Hematopoietic multipotent progenitor cell treated with erythropoietin and hydrocortisone succinate and interleukin-3 and kit ligand, for 17 days (in vitro differentiated cells): ENCODE measurements at places on chromosomes 2 and 18.

GRCh38 chr2:36904636-36905035, 61.7 kb downstream of the STRN start:
- no peak for DNase-seq

DNA sequence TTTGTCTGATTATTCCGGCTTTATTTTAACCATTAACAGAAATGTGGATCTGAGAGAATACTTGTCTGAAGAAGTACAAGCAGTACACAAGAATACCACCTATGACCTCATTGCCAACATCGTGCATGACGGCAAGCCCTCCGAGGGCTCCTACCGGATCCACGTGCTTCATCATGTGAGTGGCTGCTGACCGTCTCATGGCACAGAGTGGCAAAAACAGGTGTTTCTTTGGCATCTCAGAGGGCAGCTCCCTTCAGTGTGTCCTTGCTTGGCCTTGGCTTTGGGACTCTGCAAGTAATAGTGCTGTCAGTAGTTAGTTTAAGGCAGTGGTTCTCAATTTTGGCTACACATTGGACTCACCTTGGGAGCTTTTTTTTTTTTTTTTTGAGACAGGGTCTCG, 23.1 kb downstream of the SFTPB start:
- no peak for DNase-seq

- no peak for DNase-seq
These were observed 3.3 kb downstream of the BOK start for GRCh38 chr2:241561832-241562231.

GRCh38 chr18:13028869-13029268, 37.7 kb downstream of the CEP192 start:
- DNase-seq: no peak

- peak; percentile 48 for DNase-seq
These were observed 59.0 kb downstream of the TPGS2 start for GRCh38 chr18:36769611-36770314.

- no peak for DNase-seq
These were observed 338 bp upstream of the THUMPD2 start for GRCh38 chr2:39779341-39779851.

DNA sequence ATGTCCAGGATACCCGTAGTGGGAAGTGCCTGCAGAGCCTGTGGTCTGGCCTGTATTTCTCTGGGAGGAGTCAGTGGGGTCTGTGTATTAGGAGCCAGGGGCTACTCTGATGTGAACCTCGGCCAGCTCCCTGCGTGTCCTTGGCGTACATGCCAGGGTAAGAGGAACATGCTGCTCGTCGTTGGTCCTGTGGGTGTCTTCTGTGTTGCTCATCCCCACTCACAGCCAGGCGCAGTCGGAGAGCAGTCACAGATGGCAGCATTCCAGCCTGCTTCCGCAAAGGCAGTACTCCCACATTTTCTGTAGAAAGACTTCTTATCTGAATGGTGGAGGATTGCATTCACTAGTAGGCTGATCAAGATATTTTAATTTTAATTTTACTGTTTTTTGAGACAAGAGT, 84.9 kb downstream of the DGKD start:
- DNase-seq: no peak

DNA sequence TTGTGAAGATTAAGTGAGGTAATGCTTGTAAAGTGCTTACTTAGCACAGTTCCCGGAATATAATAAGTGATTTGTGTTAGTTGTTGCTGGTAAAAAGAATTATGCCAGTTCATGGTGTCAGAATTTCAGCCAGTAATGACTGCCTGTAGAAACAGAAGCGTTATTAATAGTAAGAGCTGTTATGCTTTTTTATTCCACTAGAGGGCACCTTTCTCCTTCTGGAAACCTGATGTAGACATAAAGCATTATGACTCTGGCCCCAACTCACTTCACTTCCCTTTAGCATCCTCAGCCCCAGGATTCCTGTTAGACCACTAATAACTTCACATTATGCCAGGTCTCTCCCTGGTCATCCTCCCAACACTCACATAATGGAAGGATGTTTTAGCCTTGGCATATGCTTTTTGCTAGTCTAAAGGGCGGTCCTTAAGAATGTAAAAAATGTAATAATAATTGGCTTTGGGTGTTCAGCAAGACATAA, 34.9 kb downstream of the C18orf54 start:
- DNase-seq: peak; percentile 66

DNA sequence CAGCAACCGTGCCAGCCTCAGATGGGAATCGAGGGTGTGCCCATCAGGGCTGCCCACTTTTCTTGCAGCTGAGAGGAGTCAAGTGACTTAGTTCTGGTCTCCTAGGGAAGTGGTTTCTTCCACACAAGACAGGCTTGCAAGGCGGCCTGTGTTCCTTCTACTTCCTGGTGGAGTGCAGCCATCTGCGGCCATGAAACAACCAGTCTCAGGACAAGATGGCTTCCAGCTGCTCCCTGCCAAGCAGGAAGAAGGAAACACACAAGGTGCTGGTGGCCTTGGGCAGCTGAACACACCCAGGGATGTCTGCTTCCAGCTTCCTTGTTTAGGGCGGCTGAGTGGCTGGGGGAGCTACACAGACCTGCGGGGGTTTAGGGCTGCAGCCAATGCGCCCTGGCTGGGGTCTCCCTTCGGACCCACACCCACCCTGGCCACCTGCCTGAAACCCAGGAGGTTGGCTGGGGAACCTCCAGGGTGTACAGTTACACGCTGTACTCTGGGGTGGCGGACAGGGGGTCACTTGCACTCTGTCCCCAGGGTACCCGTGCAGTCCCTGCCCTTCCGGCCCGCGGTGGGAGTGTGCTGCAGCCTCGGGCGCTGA, 34.7 kb downstream of the PTPN18 start:
- DNase-seq: no peak

DNA sequence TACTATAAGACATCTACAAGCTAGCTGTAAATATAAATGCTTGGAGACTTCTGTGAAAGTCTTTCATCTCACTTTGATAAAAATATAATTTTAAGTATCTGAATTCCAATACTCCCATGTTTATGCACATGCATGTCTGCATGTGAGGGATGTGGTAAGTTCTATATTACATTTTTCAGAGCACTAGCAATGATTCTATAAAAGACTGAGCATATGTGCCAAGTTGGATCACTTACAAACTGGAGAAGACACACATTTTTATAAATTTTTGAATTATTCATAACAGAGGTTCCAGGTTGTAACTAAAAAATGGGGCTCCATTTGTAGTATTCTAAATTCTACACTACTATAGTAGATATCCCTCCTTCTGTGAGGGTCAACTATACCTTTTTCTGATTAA, 26.0 kb downstream of the ZNF804A start:
- DNase-seq: no peak

DNA sequence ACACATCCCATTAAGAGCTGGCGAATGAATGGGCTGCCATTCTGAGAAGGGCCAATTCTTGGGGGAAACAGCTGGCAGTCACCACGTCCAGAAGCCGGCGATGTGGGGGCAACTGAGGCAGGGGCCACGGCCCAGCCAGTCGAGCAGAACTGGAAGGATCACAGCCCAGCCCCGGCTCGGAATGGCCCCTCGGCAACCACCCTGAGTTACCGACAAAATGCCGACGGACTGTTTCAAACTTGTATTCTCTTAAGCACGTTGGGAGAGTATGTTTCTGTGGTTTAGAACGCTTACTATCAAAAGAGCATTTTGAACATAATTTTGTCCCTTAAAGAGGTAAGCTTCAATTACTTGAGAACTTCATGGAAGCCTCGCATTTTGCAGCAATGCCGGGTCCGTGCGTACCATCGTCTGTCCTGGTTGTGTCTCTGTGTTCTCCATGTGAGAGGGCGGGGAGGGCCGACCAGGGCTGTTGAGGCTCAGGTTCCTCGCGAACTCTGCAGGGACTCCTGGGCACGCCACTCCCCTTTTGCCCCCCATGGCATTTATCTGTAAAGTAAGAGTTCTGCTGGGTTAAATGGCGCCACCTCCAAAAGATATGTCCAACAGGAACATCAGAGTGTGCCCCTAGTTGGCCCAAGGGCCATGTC, 155.9 kb downstream of the TWIST2 start:
- no peak for DNase-seq

- DNase-seq: no peak
These were observed 102.9 kb downstream of the SPTBN1 start for GRCh38 chr2:54559006-54559445.

- no peak for DNase-seq
These were observed 10.5 kb upstream of the LYPD1 start for GRCh38 chr2:132680544-132680943.

DNA sequence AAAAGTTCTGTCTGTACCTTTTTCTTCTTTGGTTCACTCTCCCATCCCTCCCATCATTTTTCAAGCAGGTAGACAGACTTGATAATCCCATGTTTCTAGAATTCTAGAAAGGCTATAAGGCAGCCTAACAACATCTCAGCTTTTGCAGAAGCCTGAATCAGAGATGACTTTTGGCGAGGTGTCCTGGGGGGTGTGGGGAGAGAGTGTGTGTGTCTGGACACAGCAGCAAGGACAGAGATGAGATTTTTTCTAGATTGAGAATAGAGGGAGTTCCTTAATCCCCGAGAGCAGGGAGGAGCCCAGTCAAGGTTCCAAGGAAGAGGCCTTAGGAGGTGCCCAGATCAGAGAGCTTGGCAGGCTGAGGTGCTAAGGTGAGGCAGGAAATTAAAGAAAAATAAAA, 22.0 kb upstream of the LAPTM4A start:
- DNase-seq: no peak

GRCh38 chr2:174614261-174614660, 16.7 kb upstream of the WIPF1 start:
- no peak for DNase-seq

DNA sequence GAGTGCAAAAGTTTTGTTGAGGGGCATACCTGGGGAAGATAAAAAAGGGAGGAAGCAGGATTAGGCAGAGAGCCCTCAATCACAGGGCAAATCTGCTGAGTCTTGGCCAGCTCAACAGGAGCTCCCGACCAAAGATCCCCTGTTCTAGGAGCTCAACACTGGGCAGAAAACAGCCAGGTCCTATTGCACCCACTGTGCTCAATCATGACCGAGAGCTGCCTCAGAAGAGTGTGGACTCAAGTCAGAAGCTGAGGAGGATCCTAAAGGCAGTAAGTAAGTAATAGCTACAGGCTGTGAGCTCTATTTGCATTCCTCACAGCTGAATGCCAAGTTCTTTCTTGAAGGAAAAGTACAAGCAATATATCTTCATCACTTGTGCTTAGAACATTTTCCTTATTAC, 334.4 kb upstream of the NRP2 start:
- no peak for DNase-seq

GRCh38 chr2:183967756-183968155, 630.6 kb upstream of the ZNF804A start:
- DNase-seq: no peak

DNA sequence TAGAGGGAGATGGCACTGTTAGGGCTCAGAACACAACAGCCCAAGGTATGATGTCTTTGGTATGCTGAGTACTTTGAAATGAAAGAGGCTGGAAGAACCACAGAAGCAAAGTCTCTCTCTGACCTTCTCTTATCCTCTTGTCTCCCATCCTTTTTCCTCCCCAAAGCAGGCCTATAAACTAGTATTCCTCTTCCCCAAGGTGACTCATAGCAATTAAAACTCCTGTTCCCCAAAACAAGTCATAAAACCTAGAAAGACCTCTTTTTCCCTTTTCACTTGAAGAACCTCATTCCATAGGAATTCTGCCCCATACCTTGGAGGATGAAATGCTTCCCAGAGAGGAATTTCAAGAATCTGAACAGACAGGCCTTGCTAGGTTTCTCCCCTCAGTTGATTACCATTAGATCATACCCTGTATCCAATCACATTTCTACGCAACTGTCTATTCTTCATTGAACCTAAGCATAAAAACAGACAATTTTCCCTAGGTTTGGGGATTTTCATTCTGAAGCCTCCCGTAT, 25.7 kb downstream of the MDH1 start:
- DNase-seq: no peak

DNA sequence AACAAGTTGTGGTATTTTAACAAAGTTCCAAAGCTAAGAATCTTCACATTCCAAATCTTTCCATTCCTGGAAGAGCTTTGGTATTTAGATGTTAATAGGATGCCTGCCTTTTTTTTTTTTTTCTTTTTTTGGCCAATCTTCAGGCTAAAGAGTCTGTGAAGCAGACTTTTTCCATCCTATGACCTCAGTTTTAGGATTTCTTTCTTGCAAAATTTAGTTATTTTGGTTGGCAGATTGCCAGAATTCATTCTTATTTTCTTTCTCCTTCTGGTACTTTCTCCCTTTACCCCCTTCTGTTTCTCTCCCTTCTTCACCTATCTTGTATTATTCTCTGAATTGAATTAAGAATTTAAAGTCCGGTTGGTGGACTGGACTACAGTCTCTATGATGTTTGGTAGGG, 217.8 kb upstream of the REV1 start:
- no peak for DNase-seq

- peak; percentile 5 for DNase-seq
These were observed 5.2 kb downstream of the RETREG2 start for GRCh38 chr2:219183151-219183772.

- no peak for DNase-seq
These were observed 171.0 kb downstream of the AFF3 start for GRCh38 chr2:99971326-99971900.

DNA sequence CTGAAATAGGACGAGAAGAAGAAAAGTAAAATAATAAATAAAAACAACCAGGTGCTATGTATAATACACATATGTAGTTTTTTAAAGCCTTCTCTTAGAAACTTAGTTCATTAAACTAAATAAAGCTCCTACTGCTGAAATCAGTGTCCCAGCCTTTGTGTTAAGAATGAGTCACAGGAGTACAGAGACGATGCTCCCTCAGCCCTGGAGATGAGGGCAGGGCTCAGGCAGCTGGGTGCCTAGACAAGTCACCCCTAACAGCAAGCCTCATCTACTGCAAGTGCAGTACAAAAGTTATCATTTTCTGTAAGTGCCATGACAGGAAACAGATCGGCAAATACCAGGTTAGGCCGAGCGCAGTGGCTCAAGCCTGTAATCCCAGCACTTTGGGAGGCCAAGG, 18.2 kb downstream of the KIDINS220 start:
- no peak for DNase-seq

- DNase-seq: peak; percentile 80
These were observed 786 bp upstream of the ZFP36L2 start for GRCh38 chr2:43226955-43227829.

- DNase-seq: no peak
These were observed 26.9 kb downstream of the SNORC start for GRCh38 chr2:232896720-232897597.

- DNase-seq: no peak
These were observed 31.5 kb upstream of the COLEC12 start for GRCh38 chr18:532018-532417.

GRCh38 chr2:199148076-199148845, 309.5 kb downstream of the SATB2 start:
- no peak for DNase-seq
